ENCODE measurements at places on chromosomes 4 and X. TPM values are rescaled to one million over a fixed set of nuclear protein-coding genes. Genes with fewer than 3 reads are reported as not detected.

Gene SRP72
- total RNA-seq, result 142 TPM

Gene PCDH7
- 40.8 TPM for total RNA-seq

DNA sequence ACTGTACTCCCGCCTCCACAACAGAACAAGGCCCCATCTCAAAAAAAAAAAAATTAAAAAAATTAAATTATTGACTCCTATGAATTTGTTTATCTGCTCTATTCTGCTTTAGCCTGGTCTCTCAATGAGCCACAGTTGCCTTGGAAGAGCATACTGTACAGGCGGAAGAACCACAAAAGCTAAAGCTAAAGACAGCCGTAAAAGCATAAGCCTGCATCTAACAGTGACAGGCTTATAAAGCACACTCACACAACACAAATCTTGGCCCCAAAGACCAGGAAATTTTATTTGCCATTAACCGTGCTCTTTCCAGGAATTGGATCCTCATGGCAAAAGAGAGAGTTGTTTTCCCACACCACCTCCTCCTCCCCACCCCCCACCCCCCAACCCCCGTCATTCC is 53.5 kb upstream of the KLF3 start:
- no peaks in the 10 kb centered on the region for H3K4me1 ChIP-seq
- no peaks in the 10 kb centered on the region for H3K36me3 ChIP-seq
- no peak overlapping the region for H3K27ac ChIP-seq
- no peak for DNase-seq

DNA sequence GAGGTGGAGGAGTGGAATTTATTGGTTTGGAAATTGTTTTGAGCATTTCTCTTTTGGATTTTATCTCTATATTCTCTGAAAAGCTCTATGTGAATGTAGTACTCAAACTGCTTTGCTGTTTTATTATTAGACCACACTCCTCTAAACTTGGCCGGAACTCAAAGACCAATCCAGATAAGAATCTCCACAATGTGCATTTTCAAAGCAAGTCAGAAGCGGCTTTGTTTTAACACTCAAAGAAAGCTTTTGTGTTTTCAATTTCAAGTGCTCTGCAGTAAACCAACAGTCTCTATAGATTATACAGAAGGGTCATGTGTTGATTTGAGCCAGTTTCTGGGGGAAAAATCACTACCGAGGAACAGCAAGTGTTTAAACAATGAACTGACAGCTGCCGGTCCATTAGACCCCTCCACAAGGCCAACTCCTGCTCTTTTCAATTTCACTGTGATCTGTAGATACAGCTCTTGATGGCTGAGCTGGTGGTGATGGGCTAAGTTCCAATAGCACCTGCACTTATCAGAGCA is 79.4 kb downstream of the FTHL17 start:
- no peaks in the 10 kb centered on the region for H3K27me3 ChIP-seq
- peak; percentile 10 for DNase-seq
- H3K36me3 ChIP-seq, result no peaks in the 10 kb centered on the region

GRCh38 chr4:189221691-189222090 is 719.0 kb upstream of the FRG1 start:
- H3K4me1 ChIP-seq, result no peaks in the 10 kb centered on the region
- no peak overlapping the region for H3K4me3 ChIP-seq
- H3K36me3 ChIP-seq, result no peaks in the 10 kb centered on the region
- H3K27ac ChIP-seq, result no peak overlapping the region

Measured in astrocyte (in vitro differentiated cells and primary cell).